ENCODE measurements at places on chromosomes 6 and 20.

GRCh38 chr6:130405549-130405948 is 39.7 kb downstream of the TMEM200A start:
- no peak for DNase-seq

GRCh38 chr6:12947151-12947871 is 230.7 kb downstream of the PHACTR1 start:
- no peak for DNase-seq

GRCh38 chr20:60586269-60587050 is 628.2 kb downstream of the CDH26 start:
- DNase-seq, result no peak

- no peak for DNase-seq
Observed at GRCh38 chr6:10598084-10598960, 77.2 kb downstream of the GCNT2 start.

GRCh38 chr20:63703976-63704748 is 3.6 kb downstream of the ARFRP1 start:
- DNase-seq, result no peak

DNA sequence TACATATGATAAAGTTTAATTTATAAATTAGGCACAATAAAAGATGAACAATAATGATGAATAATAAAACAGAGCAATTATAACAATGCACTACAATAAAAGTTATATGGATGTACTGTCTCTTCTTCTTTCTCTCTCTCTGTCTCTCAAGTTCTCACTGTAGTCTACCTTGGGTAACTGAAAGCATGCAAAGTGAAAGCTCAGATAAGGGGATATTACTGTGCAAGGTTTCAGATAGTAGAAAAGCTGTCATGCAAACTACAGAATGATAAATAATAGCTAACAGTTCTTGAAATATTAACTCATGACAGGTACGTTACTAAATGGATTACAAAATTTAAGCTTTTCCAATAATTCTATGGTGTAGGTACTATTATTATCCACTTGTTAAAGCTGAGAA is 311.9 kb upstream of the PRDM1 start:
- DNase-seq, result no peak

DNA sequence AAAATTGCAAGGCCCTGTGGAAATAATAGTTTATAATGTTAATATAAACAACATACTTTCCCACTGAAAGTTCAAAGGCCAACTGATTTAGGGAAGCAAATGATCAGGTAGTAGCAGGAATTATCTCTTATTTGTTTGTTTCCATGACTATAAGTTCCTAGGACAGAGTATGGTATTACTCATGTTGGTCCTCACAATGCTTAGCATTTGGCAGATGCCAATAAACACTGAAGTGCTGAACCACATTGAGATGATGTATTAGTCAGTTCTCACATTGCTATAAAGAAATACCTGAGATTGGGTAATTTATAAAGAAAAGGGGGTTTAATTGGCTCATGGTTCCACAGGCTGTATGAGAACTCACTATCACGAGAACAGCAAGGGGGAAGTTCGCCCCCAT is 129.6 kb upstream of the NUP153 start:
- no peak for DNase-seq

GRCh38 chr6:31441365-31442267 is 38.2 kb downstream of the MICA start:
- peak; percentile 79 for DNase-seq

GRCh38 chr20:57809661-57810172 is 99.9 kb upstream of the PMEPA1 start:
- DNase-seq, result no peak

DNA sequence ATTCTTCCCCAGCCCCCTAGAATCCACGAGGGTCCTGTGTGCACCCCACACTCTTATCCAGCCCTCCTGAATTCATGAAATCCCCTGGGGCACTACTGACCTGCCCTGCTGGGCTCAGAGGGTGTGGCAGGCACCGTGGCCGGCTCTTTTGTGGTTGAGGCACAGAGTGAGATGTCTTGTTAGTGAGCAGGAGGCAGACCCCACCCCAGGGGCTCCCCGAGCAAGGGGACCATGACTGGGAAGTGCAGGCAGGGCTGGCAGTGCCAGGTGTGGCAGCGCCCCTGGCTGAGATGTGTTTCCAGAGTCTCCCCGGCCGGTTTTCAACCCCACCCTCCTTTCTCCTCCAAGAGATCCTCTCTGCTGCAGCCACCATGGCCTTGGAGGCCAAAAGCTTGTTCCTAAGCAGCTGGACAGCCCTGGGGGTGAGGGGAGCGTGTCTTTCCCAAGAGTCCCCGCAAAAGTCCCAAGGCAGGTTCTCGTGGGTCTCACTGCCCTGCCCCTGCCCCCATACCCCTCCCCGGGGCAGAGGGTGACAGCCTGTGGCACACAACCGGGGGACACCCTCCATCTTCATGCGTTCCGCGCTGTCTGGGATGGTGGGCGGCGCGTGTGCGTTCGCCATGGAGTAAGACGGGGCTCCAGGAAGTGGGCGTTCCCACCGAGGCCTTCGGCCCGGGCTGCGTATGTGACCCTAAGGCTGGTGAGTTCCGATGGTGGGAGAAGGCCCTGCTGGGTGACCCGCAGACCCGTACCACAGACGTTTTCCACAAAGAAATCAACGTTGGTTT is 208.9 kb downstream of the TAF4 start:
- DNase-seq, result no peak

DNA sequence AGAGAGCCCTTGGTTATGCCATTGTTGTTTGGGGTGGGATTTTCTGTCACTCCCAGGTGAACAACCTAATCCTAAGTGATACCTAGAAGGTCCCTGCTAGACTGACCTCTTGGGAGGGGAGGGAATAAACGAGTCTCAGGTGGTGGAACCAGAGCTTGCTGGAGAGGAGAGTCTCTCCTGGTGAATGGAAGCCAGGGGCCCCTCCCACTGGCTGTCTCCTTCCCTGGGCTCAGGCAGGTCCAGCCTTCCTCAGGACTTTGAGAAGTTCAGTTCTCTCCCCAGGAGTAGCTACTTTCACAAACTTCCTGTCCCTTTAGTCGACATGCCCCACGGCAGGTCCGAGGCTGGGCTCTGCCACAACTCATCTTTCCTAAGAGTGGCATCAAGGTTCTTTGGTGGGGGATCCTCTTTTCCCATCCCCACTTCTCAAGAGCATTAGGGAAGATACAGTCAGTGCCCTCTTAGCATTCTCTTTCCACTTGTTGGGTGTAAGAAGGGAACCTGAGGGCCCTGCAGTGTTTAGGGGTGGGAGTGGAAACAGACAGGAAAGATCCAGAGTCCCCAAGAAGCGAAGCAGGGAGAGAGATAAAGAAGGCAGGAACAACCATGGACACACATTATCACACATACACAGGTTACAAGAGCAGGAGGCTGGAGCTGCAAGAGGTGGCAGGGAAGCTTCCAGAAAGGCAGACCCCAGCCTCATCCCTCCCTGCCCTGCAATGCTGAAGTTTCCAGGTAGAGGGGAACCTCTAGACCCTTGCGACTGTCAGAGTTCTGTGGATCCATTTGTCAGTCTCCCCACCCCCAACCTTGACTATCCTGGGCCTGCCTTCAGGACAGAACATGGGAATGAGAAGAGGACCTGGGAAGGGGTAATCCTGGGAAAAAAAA is 900 bp upstream of the GLP1R start:
- DNase-seq, result no peak

DNA sequence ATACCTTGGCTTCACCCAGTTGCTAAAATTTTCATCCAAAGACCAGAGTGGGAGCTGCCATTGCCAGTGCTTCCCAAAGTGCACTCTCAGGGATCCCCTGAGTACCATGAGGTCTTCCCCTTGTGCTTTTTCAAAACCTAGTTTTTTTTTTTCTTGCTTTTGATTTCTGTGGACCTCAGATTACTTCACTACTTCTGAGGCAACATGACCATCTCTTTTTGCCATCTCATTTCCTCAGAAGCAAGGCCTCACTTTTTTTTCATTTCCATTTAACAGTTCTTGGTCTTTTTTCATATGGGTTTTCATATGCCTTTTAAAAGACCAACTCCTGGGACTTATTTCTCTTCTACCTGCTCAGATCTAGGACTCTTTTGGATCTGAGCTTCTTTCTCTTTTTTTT is 64.1 kb upstream of the MMS22L start:
- no peak for DNase-seq

DNA sequence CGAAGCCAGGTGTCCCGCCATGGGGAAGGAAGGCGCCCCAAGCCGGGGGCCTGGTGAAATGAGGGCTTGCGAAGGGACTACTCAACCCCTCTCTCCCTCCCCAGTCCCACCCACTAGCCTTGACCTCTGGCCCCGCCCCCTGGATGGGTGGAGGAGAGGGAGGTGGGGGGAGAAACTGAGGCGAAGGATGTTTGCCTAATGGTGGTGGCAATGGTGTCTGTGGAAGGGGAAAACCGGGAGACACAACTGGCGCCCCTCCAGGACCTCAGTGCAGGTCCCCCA is at the start of gene POU5F1:
TSS of gene POU5F1 (minus strand) at position 83 of the 282 bp plus-strand sequence. CDS start at position 21, 62 bp downstream.
- no peak for DNase-seq

GRCh38 chr6:7468382-7469081 is 72.9 kb upstream of the DSP start:
- no peak for DNase-seq

DNA sequence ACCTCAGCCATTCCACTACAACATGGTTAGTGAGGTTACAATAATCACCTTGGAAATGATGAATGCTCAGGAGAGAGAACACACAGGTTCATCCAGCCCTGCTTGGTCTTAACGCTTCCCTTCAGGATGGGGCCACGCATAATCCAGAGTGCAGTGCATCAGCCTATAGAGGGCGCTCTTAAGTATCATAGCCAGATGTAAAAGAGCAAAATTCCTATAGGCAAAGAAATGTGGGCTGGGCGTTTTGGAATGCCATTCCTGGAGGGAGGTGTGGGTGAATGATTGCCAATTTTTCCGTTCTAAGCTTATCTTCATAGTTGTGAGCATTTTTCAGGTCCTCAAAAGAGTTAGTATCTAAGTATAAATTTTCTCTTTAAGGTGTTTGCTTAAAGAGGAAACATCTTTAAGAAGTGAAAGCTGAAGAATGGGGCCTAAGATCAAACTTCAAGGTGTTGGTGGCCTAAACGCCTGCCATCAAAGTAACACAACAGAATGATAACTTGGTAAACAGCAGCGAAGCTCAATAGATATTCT is 1.8 kb downstream of the RIPOR2 start:
- DNase-seq, result peak; percentile 52

GRCh38 chr6:154894902-154895301 is 100.2 kb upstream of the TIAM2 start:
- DNase-seq, result no peak

GRCh38 chr6:132907231-132907630 is 92.9 kb downstream of the RPS12 start:
- DNase-seq, result no peak

GRCh38 chr6:164926686-164927085 is 382.7 kb downstream of the C6orf118 start:
- no peak for DNase-seq

- no peak for DNase-seq
Observed at GRCh38 chr6:41023114-41023513, 15.9 kb downstream of the UNC5CL start.

DNA sequence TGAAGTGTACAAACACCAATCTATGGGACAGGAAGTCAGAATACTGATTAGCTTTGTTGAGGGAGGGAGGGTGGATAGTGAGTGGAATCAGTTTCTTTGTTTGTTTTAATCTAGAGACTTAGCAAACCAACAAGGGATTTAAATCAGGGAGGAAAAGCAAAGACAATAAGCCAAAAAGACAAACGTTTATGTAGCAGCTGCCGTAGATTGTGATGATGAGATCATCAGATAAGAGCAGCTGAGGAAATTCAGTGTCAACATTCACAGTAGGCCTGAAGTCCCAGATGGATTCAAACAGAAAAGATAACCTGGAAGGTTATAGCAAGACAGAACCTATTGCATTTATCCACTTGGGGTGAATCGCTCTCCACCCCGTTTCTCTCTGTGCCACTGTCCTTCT is 104.9 kb upstream of the SYNDIG1 start:
- no peak for DNase-seq

- DNase-seq, result no peak
Observed at GRCh38 chr20:14478126-14478525, 140.7 kb upstream of the FLRT3 start.

- no peak for DNase-seq
Observed at GRCh38 chr6:109373331-109373730, 8.9 kb downstream of the CD164 start.

DNA sequence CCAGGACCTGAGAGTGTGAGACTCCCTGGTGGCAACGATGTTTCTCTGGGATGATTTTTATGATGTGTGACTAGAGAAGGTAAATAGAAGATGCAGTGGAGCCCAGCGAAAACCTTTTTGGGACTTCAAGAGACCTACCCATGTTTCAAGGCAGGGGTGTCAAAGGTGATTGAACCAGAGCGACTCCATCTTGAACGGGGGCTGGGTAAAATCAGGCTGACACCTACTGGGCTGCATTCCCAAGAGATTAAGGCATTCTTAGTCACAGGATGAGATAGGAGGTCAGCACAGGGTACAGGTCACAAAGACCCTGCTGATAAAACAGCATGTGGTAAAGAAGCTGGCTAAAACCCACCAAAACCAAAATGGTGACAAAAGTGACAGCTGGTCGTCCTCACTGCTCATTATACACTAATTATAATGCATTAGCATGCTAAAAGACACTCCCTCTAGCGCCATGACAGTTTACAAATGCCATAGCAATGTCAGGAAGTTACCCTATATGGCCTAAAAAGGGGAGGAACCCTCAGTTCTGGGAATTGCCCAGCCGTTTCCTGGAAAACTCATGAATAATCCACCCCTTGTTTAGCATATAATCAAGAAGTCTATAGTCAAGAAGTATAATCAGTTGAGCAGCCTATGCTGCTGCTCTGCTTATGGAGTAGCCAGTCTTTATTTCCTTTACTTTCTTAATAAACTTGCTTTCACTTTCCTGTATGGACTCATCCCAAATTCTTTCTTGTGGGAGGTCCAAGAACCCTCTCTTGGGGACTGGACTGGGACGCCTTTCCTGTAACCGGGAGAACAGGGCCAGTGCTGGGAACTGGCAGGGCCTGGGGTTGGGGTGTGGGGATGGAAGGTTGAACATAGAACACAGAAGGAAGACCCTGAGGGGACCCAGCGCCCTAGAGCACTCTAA is 526.4 kb downstream of the QKI start:
- no peak for DNase-seq

DNA sequence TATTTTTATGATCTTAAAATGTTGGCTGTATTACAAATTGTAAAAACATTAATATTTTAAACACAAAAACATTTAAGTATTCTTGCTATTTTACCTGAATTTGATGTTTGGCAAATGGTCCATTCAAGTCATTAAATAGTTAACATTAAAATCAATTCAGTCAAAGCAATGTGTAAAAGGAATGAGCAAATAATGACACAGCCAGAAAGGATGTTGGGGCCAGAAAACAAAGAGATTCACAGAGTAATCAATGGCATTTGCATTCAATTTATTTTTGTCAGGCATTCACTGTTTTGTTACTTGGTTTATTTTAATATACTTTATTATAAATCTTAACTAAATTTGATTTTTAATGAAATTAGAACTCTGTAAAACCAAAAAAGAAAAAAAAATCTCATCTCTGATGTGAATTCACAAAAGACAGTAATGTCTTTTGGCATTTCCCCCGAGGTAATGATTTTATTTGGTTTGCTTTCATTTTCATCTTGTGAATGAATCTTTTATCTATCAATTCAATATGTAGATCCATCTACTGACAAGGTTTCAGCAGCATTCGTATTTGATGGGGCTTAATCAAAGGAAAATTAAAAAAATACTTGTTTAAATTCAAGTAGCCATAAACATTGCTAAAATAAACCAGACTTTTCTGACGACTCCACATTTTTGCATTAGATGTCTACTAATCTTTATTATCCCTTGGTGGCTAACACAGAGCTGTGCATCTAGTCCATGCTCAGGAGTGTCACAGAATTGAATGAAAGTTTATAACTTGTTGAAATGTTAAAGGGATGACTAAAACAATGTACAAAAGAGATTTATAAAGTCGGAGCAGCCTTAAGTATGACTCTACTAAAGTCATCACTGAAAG is 866.7 kb upstream of the GJE1 start:
- no peak for DNase-seq
